ENCODE measurements at places on chromosomes 6 and 20.
A peak's percentile ranks its signal among the peaks of the same experiment; 100 is the strongest.

GRCh38 chr6:32191696-32192607 lies 491 bp downstream of the GPSM3 start:
- no peak for DNase-seq

GRCh38 chr6:108114841-108115597 lies 40.5 kb upstream of the OSTM1 start:
- no peak for DNase-seq

- no peak for DNase-seq
Observed at GRCh38 chr6:2035046-2035445, 210.4 kb downstream of the GMDS start.

DNA sequence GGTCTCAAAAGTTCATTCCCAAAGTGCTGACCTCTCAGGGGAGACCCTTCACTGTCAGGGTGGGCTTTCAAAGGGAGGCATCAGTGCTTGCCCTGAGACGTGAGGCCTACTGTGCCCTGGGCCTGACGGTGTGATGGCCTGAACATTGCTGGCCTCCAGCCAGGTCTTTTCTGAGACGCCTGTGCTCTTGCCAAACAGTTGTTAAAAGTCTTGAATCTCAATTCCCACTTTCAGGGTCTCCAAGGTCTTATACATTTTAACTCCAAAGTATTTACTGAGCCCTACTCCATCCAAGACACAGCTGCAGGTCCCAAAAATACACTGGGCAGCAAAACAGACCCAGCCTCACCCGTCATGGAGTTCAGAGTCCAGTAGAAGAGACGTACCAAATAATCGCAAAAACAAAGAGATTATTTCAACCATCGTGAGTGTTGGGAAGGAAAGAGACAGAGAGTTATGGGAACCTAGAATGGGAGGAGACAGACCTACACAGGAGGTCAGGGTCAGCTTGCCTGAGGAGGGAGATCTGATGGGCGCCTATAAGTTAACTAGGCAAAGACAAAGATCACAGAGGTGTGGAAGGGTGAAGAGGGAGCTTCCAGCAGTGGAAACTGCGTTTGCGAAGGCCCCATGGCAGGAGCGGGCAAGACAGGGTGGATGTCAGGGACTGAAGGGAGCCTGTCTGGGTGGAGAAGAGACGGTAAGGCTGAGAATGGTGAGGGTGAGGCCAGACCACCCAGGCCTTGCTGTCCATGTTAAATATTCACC lies 446.3 kb downstream of the PREX1 start:
- no peak for DNase-seq

GRCh38 chr6:139757784-139758183 lies 383.3 kb upstream of the CITED2 start:
- DNase-seq, result no peak

- DNase-seq, result no peak
Observed at GRCh38 chr20:19510611-19511010, 247.4 kb upstream of the RIN2 start.

- no peak for DNase-seq
Observed at GRCh38 chr20:36937402-36937770, 14.1 kb downstream of the SAMHD1 start.

GRCh38 chr6:31110825-31111582 lies 1.4 kb downstream of the C6orf15 start:
- no peak for DNase-seq

GRCh38 chr6:80449726-80450125 lies 343.3 kb downstream of the BCKDHB start:
- DNase-seq, result no peak

GRCh38 chr6:44593539-44593944 lies 206.0 kb downstream of the CDC5L start:
- peak; percentile 21 for DNase-seq

DNA sequence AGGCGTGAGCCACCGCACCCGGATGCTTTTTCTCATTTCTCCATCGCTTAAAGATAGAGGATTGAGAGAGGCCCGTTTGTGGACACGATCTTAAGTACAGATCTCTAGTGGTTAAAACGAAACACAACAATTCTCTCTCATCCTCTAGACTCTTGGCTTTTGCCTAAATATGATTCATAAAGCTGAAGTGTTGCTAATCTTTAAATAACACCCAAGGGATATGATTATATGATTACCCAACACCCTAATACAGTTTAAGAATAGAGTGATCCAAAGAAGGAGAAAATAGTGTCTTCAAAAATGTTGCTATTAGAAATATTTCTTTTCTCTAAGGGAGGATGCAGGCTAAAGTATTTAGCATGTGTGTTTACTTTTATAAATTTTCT lies 50.4 kb downstream of the MTHFD1L start:
- DNase-seq, result no peak

- DNase-seq, result no peak
Observed at GRCh38 chr6:26232940-26233648, 131.9 kb upstream of the BTN3A2 start.

GRCh38 chr6:166697113-166697512 lies 70.1 kb upstream of the RPS6KA2 start:
- no peak for DNase-seq

DNA sequence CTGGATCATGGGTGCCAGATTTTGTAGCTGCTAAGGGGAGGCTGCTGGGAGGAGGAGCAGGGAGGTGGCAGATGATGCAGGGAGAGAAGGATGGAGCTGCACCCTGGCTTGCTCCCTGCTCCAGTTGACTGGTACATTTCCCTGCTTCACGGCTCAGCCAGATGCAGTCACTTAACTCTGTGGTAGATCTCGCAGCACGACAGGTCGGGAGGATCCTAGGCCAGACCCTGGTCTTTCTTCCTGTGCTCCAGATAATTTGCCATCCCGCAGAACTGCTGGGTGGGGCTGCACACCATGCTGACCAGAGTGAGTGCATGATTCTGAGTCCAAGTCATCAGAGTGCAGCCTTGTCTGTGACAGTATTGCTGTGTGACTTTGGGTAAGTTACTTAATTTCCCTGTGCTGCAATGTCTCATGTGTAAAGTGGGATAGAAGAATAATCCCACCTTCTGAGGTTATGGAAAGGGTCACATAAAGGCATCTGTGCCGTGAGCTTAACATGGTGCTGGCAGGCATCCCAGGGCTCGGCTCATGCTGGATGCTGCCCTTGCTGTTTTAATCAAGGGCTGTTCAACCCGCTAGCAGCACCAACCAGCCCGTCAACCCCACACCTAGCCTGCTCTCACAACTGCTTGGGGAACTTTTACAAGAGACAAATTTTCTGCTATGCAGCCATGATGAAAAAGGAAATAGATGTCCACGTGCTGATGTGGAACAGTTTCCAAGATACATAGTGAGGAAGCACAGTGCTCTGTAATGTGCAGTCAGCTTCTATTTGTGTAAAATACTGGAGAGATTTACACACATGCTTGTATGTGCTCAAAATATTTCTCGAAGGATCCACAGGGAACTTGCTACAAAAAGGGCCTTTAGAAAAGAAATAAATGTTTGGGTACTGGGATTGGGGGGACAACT lies 257.9 kb downstream of the CDH26 start:
- no peak for DNase-seq

GRCh38 chr6:105204768-105205167 lies 25.0 kb upstream of the POPDC3 start:
- DNase-seq, result no peak

GRCh38 chr6:26122005-26122388 lies 34.8 kb downstream of the HFE start:
- no peak for DNase-seq

GRCh38 chr6:20024978-20025377 lies 187.3 kb downstream of the MBOAT1 start:
- no peak for DNase-seq

GRCh38 chr6:126300126-126300525 lies 39.8 kb upstream of the CENPW start:
- no peak for DNase-seq

GRCh38 chr6:37077905-37078296 lies 72.4 kb downstream of the FGD2 start:
- DNase-seq, result no peak

- no peak for DNase-seq
Observed at GRCh38 chr6:62441182-62441581, 155.2 kb upstream of the KHDRBS2 start.

GRCh38 chr6:88298066-88298845 lies 132.1 kb upstream of the CNR1 start:
- no peak for DNase-seq

DNA sequence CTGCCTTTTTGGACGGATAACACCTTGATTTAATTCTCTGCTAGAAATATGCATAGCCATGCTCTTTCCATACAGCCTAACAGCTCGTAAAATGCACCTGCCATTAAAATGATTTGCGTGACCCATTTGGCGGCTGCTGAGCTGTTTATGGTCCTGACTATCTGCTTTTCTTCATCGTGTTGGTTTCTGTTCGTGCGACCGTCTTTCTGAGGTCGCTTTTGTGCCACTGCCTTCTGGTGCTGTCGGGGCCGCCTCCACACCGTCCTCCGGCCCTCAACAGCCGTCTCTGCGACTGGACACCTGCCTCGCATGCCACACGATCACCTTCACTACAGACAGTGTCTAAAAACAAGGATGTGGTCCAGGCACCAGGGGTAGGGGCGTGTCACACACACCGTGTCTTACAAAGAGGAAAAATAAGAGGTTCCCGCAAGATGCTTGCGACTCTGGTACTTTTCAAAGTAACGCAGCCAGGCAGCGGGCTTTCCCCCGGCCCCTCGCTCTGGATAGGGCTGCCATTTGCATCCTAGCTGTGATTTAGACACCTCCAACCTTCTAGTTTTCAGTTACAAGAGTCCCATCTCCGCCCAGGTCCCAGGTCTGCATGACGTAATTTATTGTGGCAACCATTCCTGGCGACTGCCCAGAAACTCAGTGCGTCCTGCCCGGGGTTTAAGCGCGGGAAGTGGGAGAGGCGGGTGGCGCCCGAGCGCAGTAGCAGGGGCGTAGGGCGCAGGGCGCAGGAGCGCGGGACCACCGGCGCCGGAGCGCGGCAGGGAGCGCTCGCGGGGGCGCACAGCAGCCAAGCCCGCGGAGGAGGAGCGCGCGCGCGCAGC lies at the start of gene STMND1:
Gene STMND1, plus strand, starts transcription at position 629 of the 836 bp plus-strand sequence. CDS start 208 bp downstream, outside the sequence.
- DNase-seq, result no peak

- no peak for DNase-seq
Observed at GRCh38 chr6:100472674-100473073, 8.0 kb upstream of the SIM1 start.

- DNase-seq, result no peak
Observed at GRCh38 chr6:20441921-20442320, 40.2 kb downstream of the E2F3 start.

- no peak for DNase-seq
Observed at GRCh38 chr6:85971238-85971637, 328.6 kb upstream of the SYNCRIP start.

- no peak for DNase-seq
Observed at GRCh38 chr20:33560026-33560425, 70.1 kb downstream of the CBFA2T2 start.

GRCh38 chr6:4435981-4436445 lies 300.6 kb upstream of the ECI2 start:
- DNase-seq, result no peak

DNA sequence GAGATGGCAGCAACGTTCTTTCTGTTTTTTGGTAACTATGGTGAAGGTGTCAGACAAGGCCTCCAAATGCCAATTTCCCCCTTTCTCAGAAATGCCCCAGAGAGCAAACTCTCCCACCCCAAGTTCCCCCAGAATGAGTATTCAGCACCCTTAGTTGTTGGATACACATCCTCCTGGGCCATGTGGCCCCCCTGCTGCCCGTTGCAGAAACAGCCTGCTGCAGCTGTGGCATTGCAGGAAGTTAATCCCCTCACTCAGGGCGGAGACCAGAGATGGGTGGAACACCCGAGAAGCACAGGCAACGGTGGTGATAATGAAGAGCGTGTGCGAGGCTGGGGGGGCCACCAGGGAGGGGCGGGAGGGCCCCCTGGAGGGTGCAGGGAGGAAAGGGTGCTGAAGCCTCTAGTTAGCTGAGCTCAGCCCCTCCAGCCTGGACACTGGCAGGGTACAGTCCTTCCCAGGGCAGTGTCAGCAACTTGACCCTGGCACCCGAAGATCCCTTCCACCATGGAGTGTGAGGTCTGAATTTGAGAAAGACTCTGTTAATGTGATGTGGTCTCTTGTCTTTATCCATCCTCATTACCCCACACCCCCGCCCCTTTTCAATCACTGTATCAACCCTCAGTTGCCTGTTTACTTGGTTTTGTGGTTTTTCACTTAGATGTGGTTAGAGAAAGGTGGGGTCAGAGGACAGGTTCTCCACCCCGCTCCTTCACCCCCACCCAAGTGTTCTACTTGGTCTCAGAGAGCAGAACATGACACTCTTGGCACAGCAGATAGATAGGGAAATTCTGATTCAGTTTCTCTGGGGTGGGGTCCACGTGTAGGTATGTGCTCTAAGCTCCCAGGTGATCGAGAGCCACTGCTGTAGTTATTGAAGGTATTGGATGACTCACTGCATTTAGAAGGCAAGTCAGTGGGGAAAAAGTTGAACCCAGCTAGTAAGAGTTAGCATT lies 208.8 kb upstream of the SUPT3H start:
- DNase-seq, result peak; percentile 41

GRCh38 chr20:3209946-3210317 lies 634 bp downstream of the ITPA start:
- no peak for DNase-seq

- no peak for DNase-seq
Observed at GRCh38 chr6:109322825-109323224, 59.4 kb downstream of the CD164 start.

- no peak for DNase-seq
Observed at GRCh38 chr6:108113557-108114519, 39.3 kb upstream of the OSTM1 start.

GRCh38 chr20:62921119-62921687 lies 5.1 kb downstream of the DIDO1 start:
- DNase-seq, result peak; percentile 49

DNA sequence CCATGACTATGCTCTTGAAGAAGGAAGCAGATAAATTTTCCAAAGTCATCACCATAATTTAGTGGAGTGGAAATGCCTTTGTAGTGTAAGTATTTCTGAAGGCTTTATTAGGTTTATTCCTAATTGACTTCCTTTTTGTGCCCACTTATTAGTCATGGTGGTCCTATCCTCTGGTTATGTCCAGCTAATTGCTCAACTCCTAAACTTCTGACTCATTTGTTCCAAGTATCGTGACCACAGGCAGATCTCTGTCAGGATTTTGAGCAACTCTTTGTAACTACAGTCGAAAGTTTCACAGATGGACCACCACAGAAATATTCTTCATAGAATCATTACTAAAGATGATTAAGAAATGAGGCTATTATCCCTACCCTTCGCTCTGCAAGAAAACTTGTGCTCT lies 315.6 kb upstream of the PTCHD4 start:
- DNase-seq, result no peak

GRCh38 chr20:35791821-35792220 lies 20.0 kb downstream of the PHF20 start:
- no peak for DNase-seq

Measured in activated CD4-positive, CD25-positive, alpha-beta regulatory T cell treated with anti-CD3 and anti-CD28 coated beads, Interleukin-2, amount 50 U/mL, for 16 hours (primary cell).